Stimulated activated CD4-positive, alpha-beta T cell treated with anti-CD3 and anti-CD28 coated beads, TNF-alpha, amount 100 ng/mL, for 24 hours (primary cell): ENCODE measurements at places on chromosomes 7 and 10.
A peak's percentile ranks its signal among the peaks of the same experiment; 100 is the strongest.

- DNase-seq, result peak; percentile 17
Observed at GRCh38 chr10:110209926-110210673, 2.7 kb downstream of the MXI1 start.

- DNase-seq, result no peak
Observed at GRCh38 chr10:34922138-34922537, 107.0 kb upstream of the PARD3 start.

GRCh38 chr10:133275684-133276092 is 980 bp downstream of the ADAM8 start:
- no peak for DNase-seq

DNA sequence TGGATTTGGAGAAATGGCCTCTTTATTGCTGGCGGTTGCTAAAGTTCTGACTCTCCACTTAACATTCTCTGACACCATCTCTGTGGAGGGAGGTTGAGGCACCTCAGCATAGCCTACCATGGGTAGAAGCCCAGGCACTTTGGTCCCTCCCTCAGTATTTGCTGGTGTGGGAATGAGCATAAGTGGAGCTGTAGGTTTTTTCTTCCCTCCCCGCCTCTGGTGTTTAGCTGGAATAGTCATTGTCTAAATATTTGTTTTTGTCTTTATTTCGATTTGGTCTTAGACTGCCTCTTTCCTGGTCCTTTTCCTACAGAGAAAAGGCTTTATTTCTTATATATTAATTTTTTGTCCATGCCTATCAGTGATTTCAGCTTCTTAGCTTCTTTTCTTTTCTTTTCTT is 203.4 kb upstream of the AGR3 start:
- no peak for DNase-seq

DNA sequence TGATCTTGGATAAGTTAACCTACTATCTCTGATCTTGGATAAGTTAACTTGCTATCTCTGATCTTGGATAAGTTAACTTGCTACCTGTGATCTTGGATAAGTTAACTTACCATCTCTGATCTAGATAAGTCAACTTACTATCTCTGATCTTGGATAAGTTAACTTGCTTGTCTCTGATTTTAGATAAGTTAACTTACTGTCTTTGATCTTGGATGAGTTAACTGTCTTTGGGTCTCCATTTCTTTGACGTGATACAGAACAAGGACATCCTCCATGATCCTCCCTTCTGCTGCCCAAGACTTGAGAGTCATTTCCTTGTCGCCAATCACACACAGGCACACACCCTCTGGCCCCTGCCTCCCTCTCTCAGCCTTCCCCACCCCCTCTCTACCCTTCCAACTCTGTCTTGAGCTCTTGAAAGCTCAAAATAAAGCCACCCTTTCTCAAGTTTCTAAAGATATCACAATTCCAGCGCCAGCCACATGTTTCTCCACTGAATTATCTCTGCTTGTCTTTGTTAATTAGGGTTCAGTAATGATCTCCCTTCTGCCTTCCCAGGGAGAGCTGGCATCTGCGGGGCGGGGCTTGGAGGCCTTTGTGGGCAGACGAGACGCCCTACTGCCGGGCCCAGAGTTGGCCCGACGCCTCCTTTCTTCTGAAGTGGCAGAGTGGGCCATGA is 85.1 kb upstream of the GTF2I start:
- DNase-seq, result no peak

DNA sequence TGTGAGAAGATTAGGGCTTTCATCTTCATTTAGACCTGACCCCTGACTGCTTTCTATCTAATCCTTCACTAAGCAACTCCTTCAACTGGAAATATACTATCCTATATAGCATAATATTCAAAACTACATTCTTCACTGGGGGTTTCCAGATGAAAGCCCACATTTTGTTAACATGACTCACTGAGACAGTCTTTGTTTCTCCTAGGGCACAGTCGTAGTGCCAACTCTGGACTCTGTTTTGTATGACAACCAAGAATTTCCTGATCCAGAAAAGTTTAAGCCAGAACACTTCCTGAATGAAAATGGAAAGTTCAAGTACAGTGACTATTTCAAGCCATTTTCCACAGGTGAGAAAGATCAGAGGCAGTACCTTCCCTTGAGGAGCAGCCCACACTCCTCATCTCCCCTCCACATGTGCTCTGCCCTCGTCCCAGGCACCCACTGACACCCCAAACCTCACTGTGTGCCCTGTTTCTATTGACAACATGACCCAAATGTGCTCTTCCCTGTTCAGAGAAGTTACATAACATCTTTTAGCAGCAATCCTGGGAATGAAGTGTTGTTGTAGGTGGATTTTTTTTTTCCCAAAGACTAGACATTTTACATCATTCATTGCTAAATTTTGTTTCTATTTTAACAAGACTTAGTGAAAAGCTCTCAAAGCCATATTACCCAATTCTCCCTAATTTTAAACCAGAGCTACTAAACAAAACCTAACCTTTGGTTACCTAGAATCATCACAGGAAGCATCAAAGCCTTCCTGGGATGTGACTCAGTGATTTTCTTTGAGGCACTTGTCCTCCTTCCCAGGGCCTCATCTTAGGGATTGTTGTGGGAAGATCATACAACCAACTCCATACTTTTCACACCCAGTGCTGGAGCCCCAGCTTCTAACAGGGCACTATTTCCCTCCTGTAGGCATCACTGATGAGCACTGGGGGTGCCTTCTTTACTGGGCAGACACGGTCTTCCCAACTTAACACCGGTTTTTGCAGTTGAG is 10.7 kb downstream of the CYP2E1 start:
- DNase-seq, result no peak

DNA sequence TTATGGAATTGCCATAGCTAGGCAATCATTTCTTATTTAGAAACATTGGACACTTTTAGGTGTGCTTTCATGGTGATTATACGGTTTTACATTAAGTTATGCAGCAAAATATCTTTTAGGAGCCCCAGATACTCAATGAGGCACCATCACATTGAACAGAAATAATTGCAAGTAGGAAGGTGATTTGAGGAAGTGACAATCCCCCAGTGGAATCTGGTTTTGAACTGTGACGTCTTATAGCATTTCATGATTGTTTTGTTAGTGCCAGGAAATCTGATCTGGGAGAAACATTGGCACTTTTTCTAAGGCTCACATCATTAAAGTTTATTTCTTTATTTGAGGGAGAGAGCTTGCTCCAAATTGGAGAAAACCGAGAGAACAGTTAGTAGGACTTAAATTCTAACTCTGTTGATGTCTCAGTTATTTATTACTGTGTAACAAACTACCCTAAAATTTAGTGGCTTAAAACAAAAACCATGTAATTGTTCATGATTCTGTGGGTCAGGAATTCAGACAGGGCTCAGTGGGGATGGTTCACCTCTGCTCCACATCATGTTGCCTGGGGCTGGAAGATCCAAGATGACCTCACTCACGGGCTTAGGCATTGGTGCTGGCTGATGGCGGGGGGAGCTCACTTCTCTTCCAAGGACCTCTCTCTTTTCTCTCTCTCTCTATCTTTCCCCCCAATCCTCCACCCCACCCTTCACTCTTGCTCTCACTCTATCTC is 78.2 kb upstream of the STEAP1B start:
- no peak for DNase-seq

GRCh38 chr7:33849004-33849403 is 56.3 kb upstream of the BMPER start:
- no peak for DNase-seq

DNA sequence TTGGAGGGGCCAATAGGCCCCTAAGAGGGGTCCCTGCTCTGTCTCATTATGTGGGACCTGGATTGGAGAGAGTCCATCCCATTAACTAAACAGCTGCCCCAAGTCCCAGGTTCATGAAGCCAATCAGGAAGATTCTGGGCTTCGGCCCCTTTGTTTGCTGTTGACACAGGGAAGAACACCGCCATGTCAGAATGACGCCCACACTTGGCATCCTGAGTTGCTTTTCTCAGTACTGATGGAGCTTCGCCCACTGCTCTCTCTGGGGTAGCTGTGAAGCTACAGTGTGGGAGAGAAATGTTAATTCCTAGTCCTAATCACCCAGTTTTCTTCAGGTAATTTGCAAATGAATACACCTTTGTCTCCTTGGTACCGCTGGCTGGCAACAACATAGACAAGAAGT is 264.7 kb downstream of the GLRX3 start:
- DNase-seq, result no peak

DNA sequence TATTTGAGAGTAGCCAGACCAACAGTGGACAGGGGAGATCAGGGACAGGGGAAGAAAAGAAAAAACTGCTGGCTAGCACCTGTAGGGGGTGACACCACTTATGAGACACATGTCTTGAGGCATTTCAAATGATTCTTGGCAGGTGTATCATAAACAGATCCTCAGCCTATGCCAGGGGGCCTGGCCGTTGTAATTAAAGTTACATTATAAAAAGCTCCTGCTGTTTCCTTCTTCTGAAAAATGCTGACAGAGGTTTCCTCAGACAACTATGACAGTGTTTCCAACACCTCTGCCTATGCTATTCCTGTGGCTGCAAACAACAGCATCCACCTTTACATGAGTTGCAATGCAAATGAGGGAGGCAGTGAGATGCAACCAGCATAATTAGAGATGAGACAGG is 281.0 kb upstream of the PTER start:
- no peak for DNase-seq

DNA sequence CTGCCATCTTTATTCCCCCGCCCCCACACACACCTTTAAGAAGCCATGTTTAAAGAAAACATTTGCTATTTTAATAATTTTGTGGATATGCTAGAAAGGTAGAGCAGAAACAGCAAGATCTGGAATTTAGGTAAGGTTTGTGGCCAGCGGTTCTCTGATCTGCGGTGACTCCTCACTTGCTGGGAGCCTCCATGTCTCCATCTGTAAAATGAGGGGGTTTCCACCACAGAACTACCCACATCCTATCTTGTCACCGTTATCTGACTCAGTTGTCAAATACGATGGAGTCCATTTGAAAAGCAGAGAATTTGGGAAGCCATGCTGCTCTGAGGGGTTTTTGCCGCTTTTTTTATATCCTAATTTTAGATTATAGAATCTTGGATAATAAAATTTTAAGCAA is 23.3 kb downstream of the MACC1 start:
- no peak for DNase-seq

- no peak for DNase-seq
Observed at GRCh38 chr10:32240471-32240870, 106.5 kb downstream of the EPC1 start.

DNA sequence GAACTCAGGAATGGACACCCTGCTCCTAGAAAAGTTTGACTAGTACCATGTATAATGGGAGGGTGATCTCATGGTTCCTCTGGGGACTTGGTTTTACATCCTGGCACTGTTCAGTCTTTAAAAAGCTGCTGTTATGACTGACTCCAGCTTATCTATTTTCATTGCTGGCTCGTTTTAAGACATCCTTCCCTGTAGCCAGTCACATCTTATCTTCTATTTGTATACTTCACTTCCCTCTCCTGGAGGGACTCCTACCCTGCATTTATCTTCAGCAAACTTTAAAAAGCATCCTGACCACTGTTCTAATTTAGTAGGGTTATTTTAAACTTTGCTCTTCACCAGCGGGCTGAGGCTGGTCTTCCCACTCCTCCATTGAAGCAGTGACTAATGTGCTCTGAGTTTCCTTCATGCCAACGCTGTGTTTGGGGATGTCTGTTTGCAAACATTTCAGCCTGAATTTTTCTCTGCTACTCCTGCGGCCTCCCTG is 72.9 kb upstream of the ARMC3 start:
- DNase-seq, result no peak

GRCh38 chr10:35517431-35518181 is 87.5 kb upstream of the GJD4 start:
- no peak for DNase-seq

DNA sequence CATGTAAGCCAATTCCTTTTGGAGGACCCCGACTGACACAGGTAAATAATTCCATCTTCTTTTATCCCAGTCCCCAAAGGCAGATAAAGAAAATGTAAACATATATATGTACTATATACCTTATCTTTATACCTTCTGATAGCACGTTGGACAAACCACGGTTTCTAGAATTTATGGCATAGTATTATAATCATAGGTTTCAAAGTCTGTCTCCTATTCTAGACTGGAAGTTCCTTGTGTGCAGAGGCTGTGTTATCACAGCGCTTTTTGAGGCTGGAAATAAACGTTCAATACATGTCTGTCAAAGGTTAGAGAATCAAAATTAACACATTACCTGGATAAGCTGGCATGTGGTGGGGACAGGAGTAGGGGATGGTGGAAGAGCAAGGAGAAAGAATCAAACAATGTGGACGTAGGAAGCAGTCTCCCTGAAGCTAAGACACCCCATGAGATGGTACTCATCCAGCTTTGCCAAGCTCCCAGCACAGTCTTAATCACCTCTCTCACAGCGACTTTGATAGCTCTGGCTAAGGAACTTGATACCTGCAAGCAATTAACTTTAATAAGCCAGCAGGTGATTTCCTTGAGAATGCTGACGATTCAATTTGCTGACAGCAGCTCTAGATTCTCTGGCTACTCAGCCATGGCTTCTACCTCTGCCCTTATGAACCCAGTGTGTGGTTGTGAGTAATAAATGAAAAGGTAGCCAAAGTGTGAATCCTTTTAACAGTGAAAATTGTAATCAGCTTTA is 208.4 kb upstream of the LRRTM3 start:
- no peak for DNase-seq

DNA sequence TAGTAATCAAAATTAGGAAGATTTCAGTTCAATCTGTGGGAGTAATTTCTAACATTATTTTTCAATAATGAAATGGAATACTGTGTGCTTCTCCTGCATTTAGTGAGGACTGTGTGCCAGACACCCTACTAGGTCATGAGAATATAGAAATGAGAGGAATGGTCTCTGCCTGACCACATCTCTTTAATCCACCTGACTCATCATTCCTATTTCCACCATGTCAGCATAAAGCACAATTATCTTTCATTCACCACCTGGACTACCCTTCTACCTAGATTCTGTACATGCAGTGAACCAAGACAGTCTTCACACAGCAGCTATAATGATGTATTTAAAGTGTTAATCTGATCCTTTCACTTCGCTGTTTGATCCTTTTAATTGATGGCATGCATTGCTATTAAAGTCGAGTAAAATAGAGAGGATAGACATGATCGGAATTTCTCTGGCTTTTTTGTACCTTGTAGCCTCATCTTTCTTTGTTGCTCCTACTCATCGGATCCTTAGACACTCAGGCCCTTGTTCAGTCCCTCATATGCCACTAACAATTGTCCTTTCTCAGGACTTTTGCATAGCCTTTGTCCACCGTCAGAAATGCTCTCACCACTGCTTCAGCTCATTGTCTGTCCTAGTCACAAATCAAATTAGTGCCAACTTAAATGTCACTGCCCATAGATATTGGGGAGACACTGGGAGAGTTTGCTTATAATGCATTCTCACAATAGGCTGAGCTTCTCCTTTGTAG is 1037.1 kb downstream of the REEP3 start:
- no peak for DNase-seq

GRCh38 chr7:149467321-149467859 is 6.5 kb upstream of the ZNF777 start:
- no peak for DNase-seq

DNA sequence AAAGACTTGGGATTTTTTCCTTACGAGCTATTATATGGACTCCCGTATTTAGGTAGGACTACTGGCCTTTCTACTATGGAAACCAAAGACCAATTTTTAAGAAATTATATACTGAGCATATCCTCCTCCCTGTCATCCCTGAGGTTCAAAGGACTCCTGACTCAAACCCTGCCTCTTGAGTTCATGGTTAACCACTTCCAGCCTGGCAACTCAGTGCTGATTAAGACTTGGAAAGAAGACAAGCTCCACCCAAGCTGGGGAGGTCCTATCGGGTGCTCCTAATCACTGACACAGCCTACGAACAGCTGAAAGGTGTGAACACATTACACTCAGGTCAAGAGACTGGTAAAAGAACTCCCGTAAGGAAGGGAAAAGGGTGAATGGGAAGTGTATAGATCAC is 66.8 kb downstream of the LYZL2 start:
- DNase-seq, result no peak

GRCh38 chr10:43653746-43654145 is 5.1 kb upstream of the ZNF32 start:
- DNase-seq, result no peak
